ENCODE measurements at places on chromosomes 1 and 21.

DNA sequence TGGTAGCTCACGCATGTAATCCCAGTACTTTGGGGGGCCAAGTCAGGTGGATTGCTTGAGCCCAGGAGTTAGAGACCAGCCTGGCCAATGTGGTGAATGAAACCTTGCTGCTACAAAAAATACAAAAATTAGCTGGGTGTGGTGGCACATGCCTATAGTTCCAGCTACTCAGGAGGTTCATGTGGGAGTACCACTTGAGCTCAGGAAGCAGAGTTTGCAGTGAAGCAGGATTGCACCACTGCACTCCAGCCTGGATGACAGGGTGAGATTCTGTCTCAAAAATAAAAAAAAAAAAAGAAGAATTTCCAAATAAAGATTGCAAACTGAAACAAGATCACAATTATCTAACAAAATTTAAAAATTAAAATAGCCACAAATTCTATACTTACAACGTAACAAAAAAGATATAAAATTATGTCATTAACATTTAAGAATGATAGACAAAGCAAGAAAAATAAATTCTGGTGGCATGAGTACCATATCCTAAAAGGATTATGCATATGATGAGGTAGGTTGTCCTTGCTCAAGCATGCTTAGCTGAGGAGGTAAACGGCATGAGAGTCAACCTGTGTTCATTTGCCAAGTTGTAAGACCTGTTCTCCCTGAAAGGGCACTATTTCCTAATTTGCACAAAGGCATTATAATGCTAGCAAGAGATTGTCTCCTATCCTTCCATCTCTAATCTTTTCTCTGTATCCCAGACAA lies 20.2 kb downstream of the IPP start:
- DNase-seq, result no peak

GRCh38 chr1:208644401-208645160 lies 400.4 kb upstream of the PLXNA2 start:
- no peak for DNase-seq

DNA sequence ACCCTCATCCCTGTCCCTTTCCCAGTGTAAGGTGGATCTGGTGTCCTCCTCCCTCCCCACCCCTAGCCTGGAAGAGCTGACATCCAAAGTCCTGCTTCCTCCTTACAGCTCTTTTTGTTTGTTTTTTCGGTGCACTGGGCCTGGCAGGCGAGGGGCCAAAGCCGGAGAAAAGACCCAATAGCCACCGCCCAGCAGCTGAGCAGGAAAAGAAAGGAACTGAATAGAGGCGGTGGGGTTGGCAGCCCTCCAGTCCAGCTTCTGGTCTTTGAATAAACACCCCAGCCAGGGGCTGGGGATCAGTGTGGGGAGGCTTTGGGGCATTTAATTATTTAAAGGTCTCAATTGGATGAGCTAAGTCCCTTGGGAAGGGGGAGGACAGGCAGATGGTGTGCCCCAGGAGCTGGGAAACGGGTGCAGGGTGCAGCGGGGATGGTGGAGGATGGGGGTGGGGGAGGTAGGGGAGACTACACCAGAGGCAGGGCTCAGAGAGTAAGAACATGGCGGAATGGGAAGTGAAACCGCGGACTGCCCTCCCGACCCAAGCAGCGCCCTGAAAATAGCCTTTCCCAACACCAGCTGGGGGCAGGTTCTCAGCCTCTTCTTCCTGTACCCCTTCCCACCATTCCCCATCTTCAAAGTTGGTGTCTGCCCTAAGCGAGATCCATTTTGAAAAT lies 20.2 kb downstream of the BTG2 start:
- no peak for DNase-seq

- DNase-seq, result peak; percentile 20
Measured at GRCh38 chr1:32817815-32818786, 648 bp downstream of the S100PBP start.

DNA sequence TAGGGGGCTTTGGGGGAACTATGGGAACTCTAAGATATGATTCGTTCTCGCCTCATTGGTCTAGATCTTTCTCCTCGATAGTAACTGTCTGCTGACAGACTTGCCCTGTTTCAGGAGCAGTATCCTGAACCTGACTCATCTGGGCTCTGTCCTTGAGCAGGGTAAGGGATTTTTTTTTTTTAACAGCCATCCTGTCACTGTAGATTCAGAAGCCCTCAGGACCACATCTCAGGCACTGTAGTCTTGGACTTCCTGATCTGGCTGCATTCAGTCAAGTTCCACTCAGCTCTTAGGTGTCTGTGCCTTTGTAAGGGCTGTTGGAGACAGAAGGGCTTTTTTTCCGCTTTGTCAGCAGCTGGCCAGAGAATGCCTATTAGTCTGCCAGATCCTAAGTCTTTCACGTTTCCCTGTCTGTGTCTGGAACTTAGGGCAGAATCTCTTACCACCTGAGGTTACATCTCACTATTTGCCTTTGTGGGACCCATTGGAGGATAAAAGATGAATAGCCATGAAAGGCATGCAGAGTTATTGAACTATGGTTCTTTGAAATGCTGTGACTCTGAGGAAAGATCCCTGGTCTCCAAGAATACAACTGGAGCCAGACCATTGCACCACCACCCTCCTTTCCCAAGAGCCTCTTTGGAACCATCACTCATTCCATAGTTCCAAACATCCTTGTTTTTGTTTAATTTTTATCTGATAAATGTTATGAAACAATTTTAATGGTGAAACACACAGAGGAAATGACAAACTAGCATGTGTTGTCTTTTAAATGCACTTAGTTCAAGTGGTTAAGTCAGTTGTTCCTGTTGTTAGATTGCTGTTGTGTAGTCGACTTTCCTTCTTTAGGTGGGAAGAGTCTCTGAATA lies 49.7 kb upstream of the MACF1 start:
- no peak for DNase-seq

DNA sequence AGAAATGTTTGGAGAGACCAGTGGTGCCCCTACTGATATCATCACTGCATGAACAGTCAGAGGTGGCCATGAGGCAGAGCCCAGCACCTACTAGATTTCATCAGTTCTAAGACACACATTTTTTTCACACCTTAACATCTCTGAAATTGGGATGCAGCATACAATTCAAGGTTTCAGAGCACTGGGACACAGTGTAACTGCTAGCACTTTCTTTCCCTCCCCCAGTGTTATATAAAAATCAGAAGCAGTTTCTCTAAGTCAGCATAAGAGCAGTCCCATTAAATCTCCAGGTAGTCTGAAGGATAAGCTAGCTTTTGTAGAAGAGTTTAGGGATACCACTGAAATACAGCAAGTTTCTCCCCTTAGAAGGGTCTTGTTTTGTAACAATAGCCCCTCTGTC lies 10.0 kb upstream of the ANGPTL7 start:
- DNase-seq, result no peak

- DNase-seq, result no peak
Measured at GRCh38 chr1:116066868-116067565, 44.2 kb upstream of the MAB21L3 start.

DNA sequence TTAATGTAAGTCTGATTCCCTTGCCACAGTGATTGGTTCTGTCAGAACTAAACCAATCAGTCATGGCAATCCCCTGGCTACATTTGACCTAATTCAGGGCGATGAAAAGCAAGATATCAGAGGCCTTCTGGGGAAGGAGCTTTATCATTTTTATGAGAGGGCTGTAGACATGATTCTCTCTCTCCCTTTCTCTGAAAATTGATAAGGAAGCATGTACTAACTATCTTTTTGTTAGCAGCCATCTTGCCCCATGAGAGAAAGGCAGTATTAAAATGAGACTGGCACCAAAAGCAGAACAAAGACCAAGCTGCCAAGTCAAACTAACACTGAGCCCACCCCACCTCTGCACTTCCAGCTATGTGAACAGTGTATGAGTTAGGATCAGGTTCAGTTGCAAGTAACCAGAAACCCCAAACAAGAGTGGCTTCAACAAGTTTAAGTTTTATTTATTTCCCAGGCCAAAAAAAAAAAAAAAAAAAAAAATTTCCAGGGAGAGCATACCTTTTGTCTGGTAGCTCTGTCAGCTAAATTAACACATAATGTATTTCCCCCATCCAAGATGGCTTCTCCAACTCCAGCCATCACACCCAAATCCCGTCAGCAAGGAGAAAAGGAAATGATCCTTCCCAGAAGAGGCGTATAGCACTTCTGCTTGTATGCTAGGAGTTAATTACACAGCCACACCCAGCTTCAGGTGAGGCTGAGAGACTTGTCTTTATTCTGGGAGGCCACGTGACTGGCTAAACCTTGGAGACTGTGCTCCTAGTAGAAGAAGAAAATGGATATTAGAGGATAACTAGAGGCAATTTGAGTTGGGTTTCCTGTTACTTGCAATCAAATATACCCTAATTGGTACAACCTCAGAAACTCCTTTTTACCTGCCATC lies 105.8 kb upstream of the RALGPS2 start:
- no peak for DNase-seq

DNA sequence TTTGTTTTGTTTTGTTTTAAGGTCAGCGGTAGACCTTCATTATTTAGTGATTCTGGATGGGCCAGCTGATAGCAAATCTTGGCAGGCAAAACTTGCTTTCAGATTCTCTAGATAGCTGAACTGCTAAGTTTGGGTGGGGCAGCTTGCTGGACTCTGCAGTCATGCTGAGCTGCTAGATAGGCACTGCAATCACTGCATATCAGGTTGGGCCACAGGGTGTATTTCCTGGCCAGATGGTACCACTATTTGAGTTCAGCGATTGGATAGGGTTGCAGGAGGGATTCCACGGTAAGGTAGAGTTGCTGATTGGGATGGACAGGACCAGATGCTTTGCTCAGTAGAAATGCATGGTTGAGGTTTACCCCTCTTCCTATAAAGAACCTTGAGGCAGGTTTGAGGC lies 579.3 kb upstream of the ADGRL4 start:
- DNase-seq, result no peak

- no peak for DNase-seq
Measured at GRCh38 chr21:15686506-15686905, 43.3 kb upstream of the USP25 start.

DNA sequence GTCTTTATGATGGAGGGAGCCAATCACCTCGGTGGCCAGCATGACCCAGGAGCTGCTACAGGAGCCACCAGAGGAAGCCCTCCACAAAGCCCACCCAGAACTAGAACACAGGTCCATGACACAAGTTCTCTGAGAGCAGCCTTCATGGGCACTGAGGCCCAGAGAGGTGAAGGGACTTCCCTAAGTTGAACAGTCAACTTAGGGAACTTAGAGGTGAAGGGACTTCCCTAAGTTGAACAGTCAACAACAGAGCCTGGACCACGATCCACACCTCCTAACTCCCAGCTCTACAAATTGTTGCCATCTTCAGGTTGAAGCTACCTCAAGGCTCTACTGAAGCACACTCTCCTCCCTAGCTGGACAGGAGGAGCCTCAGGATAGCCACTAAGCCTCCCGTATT lies 132.7 kb downstream of the CCDC185 start:
- no peak for DNase-seq

GRCh38 chr1:64965366-64966157 lies 787 bp downstream of the JAK1 start:
- DNase-seq, result peak; percentile 38

- no peak for DNase-seq
Measured at GRCh38 chr1:2933431-2934155, 87.7 kb upstream of the ACTRT2 start.

- no peak for DNase-seq
Measured at GRCh38 chr1:172661107-172661506, 2.2 kb downstream of the FASLG start.

DNA sequence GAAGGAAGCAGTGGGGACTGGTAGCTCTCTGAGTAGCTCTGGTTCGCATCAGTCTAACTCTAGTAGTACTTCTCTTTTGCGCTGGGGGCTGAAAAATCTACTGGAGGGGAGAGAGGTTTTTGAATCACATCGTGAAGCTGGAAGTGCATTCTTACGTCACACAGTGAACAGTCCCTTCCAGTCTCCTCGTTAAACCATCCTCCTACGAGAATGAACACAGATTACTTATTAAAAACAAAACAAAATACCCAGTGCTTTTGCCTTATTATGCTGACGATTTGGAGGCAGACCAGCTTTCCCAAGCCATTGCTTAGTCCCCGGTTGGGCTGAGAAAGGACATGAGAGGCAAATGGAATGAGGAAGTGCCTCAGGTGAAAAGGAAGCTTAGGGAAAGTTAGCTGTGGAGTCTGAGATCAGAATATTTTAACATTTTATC lies 16.1 kb downstream of the HUNK start:
- no peak for DNase-seq

DNA sequence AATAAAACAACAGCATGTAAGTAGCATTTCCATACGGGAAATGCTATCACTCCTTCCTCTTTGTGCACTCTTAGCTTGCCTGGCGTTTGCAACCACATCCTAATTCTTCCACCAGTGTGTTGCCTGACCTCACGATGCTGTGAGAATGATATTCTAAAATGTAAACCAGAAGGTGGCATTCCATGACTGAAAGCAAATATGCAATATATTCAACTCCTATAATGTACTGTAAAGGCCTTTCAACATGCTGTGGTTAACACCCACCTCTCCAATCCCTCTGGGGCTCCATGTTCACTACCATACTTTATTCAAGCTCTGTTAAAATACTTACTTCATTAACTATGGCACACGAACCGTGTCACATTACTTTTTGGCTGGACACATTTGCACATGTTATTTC lies 420.6 kb upstream of the DEPDC1 start:
- DNase-seq, result no peak

GRCh38 chr1:222048094-222048595 lies 306.3 kb upstream of the DUSP10 start:
- DNase-seq, result no peak

- DNase-seq, result no peak
Measured at GRCh38 chr1:99557546-99558202, 88.2 kb upstream of the PALMD start.

GRCh38 chr1:206461602-206462455 lies 8.4 kb upstream of the IKBKE start:
- peak; percentile 66 for DNase-seq

GRCh38 chr1:219847215-219847855 lies 81.0 kb downstream of the SLC30A10 start:
- no peak for DNase-seq

GRCh38 chr1:221907166-221907932 lies 165.5 kb upstream of the DUSP10 start:
- no peak for DNase-seq

DNA sequence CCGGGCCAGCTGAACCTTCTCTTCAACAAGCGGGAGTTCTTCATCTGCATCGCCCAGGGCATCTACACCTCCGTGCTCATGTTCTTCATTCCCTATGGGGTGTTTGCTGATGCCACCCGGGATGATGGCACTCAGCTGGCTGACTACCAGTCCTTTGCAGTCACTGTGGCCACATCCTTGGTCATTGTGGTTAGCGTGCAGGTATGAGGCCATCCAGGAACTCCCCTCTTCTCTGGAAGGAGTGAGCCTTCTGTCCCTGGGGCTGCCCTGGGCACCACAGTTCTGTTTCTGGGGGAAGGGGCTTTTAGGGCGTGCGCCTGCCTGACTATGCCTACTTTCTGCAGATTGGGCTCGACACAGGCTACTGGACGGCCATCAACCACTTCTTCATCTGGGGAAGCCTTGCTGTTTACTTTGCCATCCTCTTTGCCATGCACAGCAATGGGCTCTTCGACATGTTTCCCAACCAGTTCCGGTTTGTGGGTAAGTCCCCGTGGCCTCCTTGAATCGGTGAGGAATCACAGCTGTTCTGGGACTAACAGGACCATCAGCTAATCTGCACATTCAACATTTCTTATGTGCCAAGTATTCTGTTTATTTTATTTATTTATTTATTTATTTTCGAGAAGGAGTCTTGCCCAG lies 21.1 kb downstream of the ATP8B2 start:
- no peak for DNase-seq
